ENCODE measurements at places on chromosomes 16 and 17. TPM values are rescaled to one million over a fixed set of nuclear protein-coding genes. Genes with fewer than 3 reads are reported as not detected.

Gene KRT33A
- not detected for total RNA-seq

DNA sequence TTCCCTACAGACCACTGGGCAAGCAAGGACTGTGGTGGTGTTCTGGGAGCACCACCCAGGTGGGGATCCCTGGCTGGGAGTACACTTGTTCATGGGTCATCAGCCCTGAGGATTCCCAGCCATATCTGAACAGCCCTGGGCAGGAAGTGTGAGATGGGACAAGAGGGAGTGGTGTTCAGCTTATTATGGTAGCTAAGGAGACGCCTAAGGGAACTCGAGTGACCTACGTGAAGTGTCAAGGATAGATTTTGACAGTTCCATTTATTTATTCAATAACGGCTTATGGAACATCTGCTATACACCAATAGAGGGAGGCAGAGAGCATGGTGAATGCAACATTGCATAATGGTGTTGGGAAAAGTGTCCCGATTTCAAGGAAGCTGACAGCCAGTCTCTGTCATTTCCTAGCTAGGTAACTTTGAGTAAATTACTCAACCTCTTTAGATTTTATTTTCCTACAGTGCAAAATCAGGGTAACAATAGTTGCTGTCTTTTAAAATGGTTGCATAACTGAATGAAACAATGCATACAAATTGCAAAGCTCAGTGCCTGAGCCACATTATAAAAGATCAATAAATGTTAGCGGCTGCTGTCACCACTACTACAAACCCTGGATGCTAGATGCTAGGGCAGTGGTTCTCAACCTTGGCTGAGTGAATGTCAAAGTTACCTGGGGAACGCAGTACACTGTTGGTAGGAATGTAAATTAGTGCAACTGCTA lies 534.1 kb downstream of the GRIN2A start:
- DNase-seq = no peak

Gene REXO5
- total RNA-seq = 2.1 TPM

GRCh38 chr16:78844682-78845081 lies 745.2 kb downstream of the WWOX start:
- no peak for DNase-seq

Gene CDRT15L2
- not detected for total RNA-seq

Gene PRR29
- not detected for total RNA-seq

GRCh38 chr16:3479654-3480216 lies 15.6 kb downstream of the C16orf90 start:
- DNase-seq = no peak

GRCh38 chr17:14282726-14283125 lies 18.2 kb upstream of the HS3ST3B1 start:
- DNase-seq = no peak

DNA sequence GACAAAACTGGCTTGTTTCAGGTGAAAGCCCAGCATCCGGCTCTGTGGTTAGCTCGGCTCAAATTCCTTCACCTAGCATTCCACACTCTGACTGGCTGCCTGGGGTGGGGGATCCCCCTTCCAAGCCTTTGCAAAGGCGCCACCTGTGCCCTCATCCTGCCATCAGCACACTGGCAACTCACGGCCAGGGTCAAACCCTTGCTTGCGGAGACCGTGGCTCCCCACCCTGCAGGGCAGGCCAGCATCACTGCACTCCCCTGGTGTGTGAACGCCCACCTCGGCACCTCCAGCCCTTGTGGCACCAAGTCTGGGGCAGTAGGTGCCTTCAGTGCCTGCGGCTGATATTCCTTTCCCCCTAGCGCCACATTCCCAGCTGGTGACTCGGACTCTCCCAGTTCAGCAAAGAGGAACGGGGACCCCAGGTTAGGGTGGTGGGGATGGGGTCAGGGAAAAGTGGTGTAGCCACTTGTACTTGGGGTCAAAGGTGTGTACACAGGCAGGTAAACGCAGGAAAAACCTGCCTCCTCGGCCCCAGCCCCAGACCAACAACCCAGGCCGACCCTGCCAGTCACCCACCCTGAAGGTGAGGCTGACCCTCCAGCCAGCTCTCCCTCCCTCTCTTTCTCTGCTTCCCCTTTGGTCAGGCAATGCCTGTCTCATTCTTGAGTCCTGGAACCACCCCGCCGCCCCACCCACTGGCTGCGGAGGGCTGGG lies 1.1 kb downstream of the FLII start:
- peak; percentile 63 for DNase-seq

Gene MT1A
- 21.9 TPM for total RNA-seq

Gene ABCC11
- total RNA-seq = 1.4 TPM

- DNase-seq = no peak
These were observed 783 bp downstream of the BHLHA9 start for GRCh38 chr17:1271030-1271423.

- no peak for DNase-seq
These were observed 18.1 kb upstream of the IRF8 start for GRCh38 chr16:85880861-85881260.

GRCh38 chr16:15141586-15141985 lies 47.5 kb upstream of the RRN3 start:
- DNase-seq = no peak

GRCh38 chr17:17883801-17884200 lies 47.0 kb upstream of the SREBF1 start:
- DNase-seq = no peak

- DNase-seq = no peak
These were observed 40.5 kb downstream of the DNAH9 start for GRCh38 chr17:11638700-11639265.

DNA sequence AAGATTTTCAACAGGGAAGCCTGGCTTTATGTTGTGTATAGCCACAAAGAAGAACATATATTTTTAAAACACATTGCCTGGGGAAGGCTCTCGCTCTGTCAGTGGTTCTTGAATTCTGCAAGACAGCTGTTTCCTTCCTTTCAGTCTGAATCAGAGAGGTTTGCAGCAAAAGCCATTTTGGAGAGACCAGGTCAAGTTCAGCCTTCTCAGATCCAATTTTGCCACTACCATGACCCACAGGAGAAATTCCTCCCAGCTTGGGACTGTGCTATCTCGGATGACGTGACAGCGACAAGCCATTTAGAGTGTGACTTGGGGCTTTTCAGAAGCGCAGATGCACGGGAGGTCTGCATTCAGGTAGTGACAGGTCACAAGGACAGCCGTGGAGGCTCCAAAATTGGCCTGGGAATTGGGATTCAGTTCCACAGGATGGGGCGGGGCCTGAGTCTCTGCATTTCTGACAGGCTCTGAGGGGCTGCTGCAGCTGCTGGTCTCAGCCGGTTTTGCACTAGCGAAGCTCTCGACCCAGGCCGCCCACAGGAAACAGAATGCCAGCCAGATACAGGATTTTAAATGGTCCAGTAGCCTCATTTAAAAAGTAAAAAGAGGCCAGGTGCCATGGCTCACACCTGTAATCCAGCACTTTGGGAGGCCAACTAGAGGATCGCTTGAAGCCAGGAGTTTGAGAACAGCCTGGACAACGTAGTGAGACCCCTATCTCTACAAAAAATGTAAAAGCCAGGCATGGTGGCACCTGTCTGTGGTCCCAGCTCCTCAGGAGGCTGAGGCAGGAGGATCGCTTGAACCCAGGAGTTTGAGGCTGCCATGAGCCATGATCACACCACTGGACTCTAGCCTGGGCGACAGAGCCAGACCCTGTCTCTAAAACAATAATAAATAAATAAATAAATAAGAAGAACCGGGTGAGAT lies 196.6 kb upstream of the CIBAR2 start:
- DNase-seq = no peak

GRCh38 chr16:12392585-12393091 lies 411.0 kb downstream of the CPPED1 start:
- no peak for DNase-seq

DNA sequence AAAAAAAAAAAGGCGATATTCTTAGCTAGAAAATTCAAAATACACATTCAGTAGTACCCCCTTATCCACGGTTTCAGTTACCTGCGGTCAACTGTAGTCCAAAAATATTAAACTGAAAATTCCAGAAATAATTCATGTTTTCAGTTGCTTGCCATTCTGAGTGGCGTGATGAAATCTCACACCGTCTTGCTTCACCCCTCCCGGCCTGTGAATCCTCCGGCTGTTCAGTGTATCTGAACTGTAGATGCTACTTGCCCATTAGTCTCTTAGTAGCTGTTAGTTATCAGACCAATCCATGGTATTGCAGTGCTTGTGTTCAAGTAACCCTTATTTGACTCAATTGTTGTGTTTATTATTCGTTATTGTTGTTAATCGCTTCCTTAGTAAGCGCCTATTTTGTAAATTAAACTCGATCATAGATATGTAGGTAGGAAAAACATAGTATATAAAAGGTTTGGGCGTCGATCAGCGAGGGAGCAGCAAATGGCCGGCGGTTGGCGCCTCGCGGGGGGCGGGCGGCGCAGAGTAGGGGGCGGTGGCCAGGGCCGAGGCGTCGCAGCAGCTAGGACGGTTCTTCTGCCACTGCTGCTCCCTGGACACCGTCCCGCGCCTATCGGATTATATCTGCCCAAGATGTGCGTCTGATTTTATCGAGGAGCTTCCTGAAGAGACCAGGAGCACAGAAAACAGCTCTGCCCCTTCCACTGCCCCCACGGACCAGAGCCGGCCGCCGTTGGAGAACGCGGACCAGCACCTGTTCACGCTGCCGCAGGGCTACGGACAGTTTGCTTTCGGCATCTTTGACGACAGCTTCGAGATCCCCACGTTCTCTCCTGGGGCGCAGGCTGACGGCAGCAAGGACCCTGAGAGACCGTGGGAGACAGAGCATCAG lies 39.8 kb upstream of the AKAP1 start:
- DNase-seq = no peak

DNA sequence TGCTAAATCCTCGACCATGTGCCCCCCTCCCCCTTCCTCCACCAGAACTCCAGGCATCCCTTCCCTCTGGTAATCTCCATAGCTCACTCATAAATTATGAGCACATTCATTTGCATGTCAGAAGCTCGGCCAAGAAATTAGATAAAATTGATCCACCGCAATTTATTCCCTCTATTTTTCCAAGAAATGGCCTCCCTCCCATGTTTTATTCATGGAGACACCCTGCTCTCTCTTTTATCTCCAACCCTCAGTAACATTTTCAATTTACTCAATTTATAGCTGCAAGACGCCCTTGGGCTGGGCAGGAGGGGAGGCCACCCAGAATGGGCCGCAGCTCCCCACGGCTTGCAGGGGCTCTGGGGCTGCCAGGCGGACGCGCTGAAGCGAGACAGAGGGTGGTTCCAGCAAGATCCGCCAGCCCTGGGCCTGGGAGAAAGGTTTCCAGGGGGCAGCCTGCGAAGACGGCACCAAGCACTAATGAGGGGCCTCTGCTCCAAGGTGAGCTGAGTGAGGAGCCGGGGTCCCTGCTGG lies 54.7 kb upstream of the ZNF423 start:
- no peak for DNase-seq

DNA sequence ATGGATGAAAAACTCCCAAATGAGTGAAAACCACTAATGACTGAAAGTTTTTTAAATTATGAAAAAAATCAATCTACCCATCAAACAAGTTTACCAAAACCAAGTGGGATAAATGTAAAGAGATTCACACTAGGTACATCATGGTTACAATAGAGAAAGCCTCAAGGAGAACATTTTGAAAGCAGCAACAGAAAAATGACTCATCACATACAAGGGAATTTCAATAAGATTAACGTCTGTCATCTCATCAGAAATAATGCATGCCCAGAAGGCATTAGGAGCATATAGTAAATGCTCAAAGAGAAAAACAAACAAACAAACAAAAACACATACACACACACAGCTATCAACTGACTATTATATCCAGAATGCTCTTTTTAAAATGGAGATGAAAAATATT lies 261.8 kb upstream of the KIF2B start:
- DNase-seq = no peak

All from liver (tissue), 10 donors.